Activated CD4-positive, alpha-beta memory T cell treated with anti-CD3 and anti-CD28 coated beads for 36 hours (primary cell): ENCODE measurements at places on chromosomes 3 and 15. TPM values are rescaled to one million over a fixed set of nuclear protein-coding genes. Genes with fewer than 3 reads are reported as not detected.
A peak's percentile ranks its signal among the peaks of the same experiment; 100 is the strongest.

The SPSB4 gene
- total RNA-seq: not detected

The CLDN16 gene
- not detected for total RNA-seq

The SEMA6D gene
- total RNA-seq: not detected

DNA sequence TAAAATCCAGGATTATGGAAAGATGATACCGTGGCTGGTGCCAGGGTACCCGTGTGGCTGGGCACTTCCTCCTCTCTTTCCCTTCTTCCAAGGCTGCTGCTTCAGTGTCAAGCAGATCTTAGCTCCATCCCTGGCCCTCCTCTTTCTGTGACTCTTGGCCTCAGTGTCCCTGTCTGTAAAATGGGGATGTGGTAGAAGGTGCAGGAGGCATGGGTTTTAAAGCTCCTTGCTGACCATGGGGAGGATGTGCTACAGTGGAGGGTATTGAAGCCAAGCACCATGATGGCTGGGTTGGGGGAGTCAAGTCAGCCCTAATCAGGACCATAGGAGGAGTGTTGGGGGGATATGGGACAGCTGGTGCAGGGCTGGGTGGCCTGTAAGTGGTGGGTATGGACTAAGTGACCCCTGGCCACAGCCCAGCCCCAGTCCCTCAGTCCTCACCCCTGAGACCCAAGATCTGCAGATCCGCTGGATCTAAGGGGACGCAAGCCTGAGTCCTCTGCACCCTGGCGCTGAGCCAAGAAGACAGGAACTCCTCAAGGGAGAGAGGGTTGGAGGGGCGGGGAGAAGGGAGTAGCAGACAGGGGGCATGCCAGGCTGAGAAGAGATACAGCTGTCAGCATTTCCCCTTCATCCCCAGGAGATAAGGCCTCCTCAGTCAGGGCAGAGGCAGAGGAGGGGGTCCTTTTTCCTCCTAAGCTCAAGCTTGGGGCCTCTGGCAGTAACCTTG, 12.0 kb downstream of the PTH1R start:
- H3K4me1 ChIP-seq: peaks cover 2% of the 10 kb centered on the region
- no peaks in the 10 kb centered on the region for H3K36me3 ChIP-seq
- H3K27ac ChIP-seq: no peak overlapping the region

DNA sequence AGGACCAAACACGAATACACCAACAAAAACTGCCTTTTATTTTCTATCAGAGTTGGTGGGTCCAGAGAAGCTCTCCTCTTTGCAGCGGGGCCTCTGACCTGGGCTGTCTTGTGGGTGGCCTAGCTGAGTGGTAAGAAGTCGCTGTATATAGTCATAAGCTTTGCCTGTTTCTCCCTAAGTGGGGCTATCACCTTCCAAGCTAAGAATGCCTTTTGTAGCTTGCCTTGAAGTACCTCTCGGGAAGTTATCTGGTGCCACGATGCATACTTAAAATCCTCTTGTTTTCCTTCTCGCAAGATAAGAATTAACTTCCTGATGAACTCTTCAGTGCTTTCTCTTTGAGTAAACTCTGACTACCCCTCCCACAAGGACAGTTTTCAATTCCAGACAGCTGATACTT, 178.8 kb downstream of the SYNPR start:
- DNase-seq: no peak
- no peaks in the 10 kb centered on the region for H3K4me1 ChIP-seq
- no peaks in the 10 kb centered on the region for H3K36me3 ChIP-seq
- no peak overlapping the region for H3K4me3 ChIP-seq
- no peak overlapping the region for H3K27ac ChIP-seq
- peaks cover 4% of the 10 kb centered on the region for H3K27me3 ChIP-seq

- H3K27me3 ChIP-seq: peaks cover 5% of the 10 kb centered on the region
- H3K36me3 ChIP-seq: no peaks in the 10 kb centered on the region
- no peak overlapping the region for H3K27ac ChIP-seq
- H3K4me1 ChIP-seq: peaks cover 15% of the 10 kb centered on the region
- DNase-seq: peak; percentile 0
Observed at GRCh38 chr15:41979493-41980266, 7.3 kb upstream of the EHD4 start.

DNA sequence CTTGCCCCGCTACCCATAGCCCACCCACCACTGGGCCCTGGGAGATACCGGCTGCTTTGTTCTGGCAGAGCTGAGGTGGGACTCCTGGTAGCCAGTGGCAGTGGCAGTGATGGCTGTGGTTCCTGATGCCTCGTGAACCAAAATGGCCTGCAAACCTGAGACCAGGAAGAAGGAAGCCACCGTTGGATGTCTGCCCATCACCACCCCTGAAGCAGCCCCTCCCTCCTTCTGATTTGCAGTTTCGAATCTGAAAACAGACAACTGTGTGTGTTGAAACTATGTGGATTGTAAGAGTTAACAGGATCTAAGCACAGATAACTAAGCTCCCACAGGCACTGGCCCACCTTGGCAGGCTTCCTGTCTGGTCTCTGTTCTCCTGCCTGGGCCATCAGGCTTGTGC, 66.6 kb downstream of the NUP210 start:
- no peak overlapping the region for H3K4me3 ChIP-seq
- H3K27me3 ChIP-seq: no peaks in the 10 kb centered on the region
- H3K4me1 ChIP-seq: peaks cover 47% of the 10 kb centered on the region
- DNase-seq: no peak

DNA sequence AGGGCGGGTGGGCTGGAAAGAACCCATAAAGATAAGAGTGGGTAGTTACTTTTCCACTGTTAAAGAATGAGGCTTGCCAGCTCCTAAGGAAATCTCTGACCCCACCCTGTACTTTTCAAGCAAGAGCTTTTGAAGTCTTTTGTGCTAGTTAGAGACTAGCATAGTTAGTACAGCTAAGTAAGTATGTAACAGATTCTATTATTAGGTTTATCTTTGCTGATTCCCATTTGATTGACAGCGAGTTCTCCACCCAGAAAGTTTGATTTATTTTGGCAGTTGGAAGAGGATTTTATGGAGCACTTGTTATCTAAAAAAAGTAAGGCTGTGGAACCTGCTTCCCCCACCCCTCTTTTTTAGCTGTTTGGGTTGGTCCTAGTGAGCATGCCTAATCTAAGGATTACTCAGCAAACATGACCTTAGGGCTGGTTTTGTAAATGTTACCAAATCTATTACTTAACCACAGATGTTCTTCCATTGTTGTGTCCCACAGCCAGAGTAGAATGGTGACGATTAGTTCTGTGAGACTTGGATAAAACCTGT, 57.6 kb downstream of the FNDC3B start:
- no peak overlapping the region for H3K27ac ChIP-seq
- H3K4me1 ChIP-seq: peaks cover 41% of the 10 kb centered on the region
- H3K27me3 ChIP-seq: no peaks in the 10 kb centered on the region
- no peak for DNase-seq

GRCh38 chr3:61582846-61583245, 21.5 kb downstream of the PTPRG start:
- H3K27me3 ChIP-seq: no peaks in the 10 kb centered on the region
- no peak overlapping the region for H3K4me3 ChIP-seq
- no peaks in the 10 kb centered on the region for H3K36me3 ChIP-seq
- no peak overlapping the region for H3K27ac ChIP-seq

DNA sequence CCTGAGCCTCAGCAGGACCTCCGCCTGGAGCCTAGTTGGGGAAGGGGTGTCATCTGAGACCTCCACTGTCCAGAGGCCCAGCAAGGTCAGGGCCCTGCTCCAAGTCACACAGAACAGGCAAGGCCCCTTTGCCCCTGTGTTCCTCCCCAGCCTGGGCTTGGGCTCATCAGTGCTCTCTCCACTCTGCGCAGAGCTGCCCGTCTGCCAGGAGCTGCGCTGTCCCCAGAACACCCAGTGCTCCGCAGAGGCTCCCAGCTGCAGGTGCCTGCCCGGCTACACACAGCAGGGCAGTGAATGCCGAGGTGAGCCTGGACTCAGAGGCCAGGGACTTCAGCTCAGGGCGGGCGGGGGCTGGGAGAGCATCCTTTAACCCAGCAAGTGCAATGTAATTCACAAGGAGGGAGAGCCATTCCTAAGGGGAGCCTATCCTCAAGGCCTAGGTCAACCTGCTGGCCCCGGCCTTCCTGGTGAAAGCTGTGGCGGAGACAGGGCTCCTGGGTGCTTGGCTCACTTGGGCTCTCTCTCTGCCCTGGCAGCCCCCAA, 7.7 kb downstream of the STAB1 start:
- H3K27me3 ChIP-seq: no peaks in the 10 kb centered on the region
- no peak overlapping the region for H3K4me3 ChIP-seq
- no peaks in the 10 kb centered on the region for H3K36me3 ChIP-seq

- no peaks in the 10 kb centered on the region for H3K4me1 ChIP-seq
- H3K27me3 ChIP-seq: no peaks in the 10 kb centered on the region
- H3K4me3 ChIP-seq: no peak overlapping the region
- DNase-seq: no peak
Observed at GRCh38 chr3:36312351-36312750, 68.0 kb upstream of the STAC start.

- peaks cover 21% of the 10 kb centered on the region for H3K27me3 ChIP-seq
- no peak overlapping the region for H3K4me3 ChIP-seq
- H3K27ac ChIP-seq: no peak overlapping the region
- no peaks in the 10 kb centered on the region for H3K4me1 ChIP-seq
- no peak for DNase-seq
Observed at GRCh38 chr15:65362491-65362890, 15.3 kb downstream of the IGDCC3 start.

- no peaks in the 10 kb centered on the region for H3K27me3 ChIP-seq
- H3K4me3 ChIP-seq: no peak overlapping the region
- DNase-seq: no peak
- no peak overlapping the region for H3K27ac ChIP-seq
Observed at GRCh38 chr15:70081612-70082011, 16.1 kb downstream of the TLE3 start.

DNA sequence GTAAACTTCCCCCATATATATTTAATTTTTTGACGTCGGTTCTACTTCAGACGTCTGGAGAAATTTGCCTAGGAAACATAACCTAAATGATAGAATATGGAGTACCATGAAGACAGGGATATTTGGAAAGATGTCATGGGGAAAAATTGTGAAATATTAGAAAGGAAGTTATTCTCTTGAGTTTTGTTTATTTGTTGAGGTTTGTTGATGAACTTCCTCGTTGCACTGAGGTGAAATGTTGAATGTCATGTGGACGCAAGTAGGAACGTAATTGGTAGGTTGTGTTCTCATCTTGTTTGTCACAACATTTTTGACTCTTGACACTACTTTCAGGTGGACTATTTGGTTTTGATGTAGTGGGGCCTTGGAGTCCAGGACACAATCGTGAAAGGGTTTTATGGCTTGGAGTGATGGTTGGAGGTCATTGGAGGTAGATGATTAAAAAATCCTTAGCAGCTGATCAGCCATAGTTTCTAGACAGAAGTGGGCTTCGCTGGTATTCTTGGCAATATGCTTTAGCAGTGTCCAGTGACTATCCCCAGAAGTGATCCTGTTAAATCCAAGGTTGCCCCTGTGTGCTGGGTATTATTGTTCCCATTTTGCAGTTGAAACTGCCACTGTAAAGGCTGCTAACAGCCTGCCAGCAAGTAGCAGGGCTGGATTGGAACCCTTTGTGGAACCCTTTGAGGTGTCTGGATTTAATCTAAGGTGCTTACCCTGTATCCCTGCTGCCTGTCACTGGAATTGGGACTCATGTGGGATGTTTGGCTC, 1.5 kb downstream of the ABHD5 start:
- H3K36me3 ChIP-seq: peaks cover 2% of the 10 kb centered on the region
- peak overlapping the region; percentile 75 for H3K4me3 ChIP-seq
- no peak for DNase-seq
- no peak overlapping the region for H3K27ac ChIP-seq
- H3K27me3 ChIP-seq: no peaks in the 10 kb centered on the region

DNA sequence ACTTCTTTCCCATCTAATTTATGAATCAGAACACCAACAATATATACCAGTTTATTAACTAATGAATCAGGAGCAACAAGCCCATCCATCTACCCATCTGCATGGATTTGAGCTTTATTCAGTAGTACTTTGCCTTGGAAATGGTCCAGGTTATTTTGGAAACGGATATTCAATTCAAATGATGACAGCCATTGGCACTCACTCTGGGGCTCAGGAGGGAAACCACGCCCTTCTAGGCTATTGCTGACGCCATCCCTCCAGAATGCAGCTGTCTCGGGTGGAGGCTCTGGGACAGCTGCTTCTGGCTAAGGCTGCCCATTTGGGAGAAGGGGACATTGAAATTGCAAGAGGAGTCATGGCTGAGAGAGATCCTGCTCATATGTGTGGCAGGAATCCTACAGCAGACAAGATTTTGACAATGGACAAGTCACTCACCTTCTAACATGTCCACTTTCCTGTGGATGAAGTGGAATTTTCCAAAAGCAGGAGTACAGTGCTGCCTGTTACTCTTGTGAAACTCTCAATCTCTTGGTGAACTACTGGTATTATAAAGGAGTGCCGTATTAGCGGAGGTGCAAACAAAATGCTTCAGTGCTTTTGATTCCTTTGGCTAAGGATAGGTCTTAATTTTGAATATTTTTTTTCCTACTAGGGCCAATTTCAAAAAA, 29.3 kb upstream of the TRAK1 start:
- peaks cover 7% of the 10 kb centered on the region for H3K4me1 ChIP-seq
- H3K27me3 ChIP-seq: no peaks in the 10 kb centered on the region
- no peak for DNase-seq
- H3K27ac ChIP-seq: no peak overlapping the region

DNA sequence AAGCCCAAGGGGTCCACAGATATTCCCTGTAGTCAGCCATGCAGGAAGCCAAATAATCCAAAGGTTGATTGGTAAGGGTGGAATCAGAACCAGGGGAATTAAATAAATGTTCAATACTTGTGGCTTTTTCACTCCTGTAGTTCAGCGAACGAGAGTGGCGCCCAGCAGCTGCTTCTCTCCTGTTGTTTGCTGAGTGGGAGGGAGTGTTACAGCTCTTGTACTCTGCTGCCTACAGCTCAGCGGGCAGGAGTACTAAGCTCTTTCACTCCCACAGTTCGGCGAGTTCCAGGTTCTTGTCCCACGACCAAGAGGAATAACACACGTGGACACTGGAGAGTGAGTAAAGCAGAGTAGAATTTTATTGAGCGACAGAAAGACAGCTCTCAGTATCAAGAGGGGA, 105.9 kb downstream of the MOBP start:
- no peak for DNase-seq
- no peaks in the 10 kb centered on the region for H3K4me1 ChIP-seq
- no peak overlapping the region for H3K27ac ChIP-seq
- no peak overlapping the region for H3K4me3 ChIP-seq

DNA sequence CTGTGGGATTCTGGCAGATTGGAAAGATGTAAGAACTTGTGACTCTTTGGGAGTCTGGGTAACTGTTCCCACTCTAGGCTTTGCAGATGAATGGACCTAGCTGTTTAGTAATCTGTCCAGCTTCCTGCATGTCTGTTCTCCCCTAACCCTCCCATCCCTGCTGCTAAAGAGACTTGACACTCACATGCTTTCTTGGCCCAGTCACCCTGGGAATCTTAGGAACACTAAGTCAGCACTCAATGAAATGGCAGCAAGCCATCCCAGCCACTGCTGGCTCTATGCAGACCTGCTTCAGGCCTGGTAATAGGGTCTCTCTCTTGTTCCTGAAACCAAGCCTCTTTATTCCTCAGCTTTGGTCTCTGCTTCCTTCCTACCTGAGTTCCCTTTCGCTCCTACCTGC, 63.7 kb upstream of the THSD4 start:
- no peaks in the 10 kb centered on the region for H3K4me1 ChIP-seq
- no peak overlapping the region for H3K27ac ChIP-seq
- no peak overlapping the region for H3K4me3 ChIP-seq

GRCh38 chr3:126355777-126356372, 1.3 kb downstream of the KLF15 start:
- H3K4me3 ChIP-seq: peak overlapping the region; percentile 73
- peaks cover 39% of the 10 kb centered on the region for H3K27me3 ChIP-seq
- no peaks in the 10 kb centered on the region for H3K36me3 ChIP-seq
- no peak for DNase-seq
- peaks cover 14% of the 10 kb centered on the region for H3K4me1 ChIP-seq
- H3K27ac ChIP-seq: no peak overlapping the region
